Fibroblast of skin of right quadriceps (primary cell): ENCODE measurements at places on chromosomes 3 and 15.
A peak's percentile ranks its signal among the peaks of the same experiment; 100 is the strongest.

DNA sequence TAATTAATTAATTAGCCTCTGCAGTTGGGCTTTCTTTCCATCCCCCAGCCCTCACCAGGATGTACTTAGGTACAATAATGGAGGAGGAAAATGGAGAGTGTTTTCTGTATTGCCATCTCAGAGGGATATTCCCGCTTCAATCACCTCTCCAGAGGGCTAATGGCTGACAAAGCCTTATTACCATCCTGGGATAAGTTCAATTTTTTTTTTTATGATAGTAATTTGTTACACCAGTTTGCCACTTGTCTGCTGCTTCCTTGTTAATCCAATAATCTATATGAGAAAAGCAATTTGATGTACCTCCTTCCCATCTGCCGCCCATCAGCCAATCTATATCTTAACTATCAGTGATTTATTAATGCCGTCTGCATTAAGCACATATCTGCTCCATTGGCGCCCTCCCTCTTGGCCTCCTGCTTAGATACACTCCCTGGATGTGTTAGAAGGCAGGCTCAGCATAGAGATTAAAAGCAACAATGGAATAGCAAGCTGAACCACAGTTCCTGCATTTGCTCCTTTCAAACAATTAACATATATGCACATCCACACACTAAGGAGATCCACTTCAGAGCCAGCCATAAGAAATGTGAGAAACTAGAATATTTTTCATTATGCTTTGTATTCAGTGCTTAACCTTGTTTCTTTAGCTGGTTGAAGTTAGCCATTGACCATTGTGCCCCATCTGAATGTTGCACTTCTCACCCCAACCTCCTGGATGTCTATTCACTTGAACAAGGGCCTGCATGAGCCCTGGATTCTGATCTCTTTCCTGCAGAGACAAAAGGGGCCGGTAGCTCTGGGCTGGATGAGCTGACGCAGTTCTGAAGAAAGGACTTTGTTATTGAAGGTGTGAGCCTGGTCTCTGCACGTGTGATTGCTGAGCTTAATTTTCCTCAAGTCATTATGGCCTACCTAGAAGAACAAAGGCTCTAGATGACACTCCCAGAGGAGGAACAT is 237.3 kb upstream of the GAP43 start:
- no peak for DNase-seq

DNA sequence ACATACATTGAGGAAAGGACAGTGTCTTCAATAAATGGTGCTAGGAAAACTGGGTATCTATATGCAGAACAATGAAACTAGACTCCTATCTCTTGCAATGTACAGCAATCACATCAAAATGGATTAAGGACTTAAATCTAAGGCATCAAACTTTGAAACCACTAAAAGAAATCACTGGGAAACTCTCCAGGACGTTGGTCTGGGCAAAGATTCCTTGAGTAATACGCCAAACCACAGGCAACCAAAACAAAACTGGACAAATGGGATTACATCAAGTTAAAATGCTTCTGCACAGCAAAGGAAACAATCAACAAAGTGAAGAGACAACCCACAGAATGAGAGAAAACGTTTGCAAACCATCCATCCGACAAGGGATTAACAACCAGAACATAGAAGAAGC is 14.5 kb downstream of the LAMP3 start:
- DNase-seq: peak; percentile 16

GRCh38 chr3:87792534-87793336 is 266.1 kb downstream of the CGGBP1 start:
- no peak for DNase-seq

DNA sequence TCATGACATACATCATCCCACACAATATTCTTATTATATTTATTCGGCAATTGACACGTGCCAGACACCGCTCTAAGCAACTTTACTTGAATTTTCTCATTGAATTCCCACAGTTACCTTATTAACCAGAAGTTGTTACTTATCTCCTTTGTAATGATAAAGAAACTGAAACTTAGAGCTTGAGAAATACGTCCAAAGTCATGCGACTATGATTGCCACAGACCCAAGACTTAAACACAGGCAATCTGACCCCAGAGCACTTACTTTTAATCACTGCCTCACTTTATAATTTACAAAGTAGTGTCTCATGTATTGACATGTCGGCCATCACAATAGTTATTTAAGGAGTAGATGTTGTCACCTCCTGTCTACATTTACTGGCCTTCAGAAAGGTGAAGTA is 64.7 kb downstream of the ATP13A4 start:
- no peak for DNase-seq

DNA sequence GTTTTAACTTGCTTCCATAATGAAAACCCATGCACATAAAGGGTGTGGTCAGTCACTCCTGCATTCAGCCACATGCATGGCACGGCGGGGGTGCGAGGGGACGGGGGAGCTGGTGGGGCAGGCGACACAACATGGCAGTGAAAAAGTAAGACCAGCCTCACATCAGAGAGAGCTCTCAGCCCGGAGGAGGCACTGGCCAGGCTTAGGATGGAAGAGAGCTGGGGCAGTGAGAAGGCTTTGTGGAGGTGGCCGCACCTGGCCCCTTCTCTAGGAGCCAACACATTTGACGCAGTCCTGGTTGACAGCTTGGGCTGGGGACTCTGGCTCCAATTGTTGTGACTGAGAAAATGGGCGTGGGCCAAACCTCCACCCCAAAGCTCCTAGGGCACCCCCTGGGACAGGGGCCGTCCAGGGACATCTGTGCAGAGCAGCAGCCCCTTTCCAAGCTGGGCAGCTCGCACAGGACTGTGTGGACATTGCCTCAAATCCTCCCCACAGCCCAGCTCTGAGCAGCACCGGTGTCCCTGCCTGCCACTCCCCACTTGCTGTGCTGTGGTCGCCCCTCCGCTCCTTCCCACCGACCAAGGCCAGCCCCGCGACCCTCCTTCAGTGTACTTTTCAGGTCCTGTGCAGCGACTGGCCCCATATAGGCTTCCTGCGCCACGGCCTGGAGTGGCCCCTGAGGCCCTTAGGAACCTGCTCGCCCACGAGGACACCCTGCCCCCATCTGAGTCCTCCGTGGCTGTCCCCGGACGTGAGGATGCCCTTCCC is 126.0 kb upstream of the IQSEC1 start:
- DNase-seq: no peak

DNA sequence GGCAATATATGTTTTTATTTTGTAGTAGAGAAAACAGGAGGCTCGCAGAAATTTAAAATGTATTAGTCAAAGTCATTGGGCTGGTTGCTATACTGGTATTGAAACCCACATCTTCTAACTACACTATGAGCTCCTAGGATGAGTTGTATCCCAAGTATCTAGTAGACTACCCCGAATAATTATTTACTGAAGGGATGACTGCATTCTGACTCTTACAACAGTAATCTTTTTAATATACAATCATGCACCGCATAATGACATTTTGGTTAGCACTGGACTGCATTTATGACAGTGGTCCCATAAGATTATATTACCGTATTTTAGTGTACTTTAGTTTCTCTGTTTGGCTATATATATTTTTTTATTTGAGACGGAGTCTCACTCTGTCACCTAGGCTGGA is 15.3 kb downstream of the PIGB start:
- DNase-seq: no peak

GRCh38 chr3:134480546-134480945 is 5.2 kb downstream of the ANAPC13 start:
- DNase-seq: no peak

GRCh38 chr3:52998771-52999513 is 46.9 kb downstream of the SFMBT1 start:
- DNase-seq: no peak

GRCh38 chr15:66598095-66598815 is 32.5 kb upstream of the LCTL start:
- no peak for DNase-seq

GRCh38 chr15:56342653-56343052 is 22.6 kb upstream of the TEX9 start:
- no peak for DNase-seq

DNA sequence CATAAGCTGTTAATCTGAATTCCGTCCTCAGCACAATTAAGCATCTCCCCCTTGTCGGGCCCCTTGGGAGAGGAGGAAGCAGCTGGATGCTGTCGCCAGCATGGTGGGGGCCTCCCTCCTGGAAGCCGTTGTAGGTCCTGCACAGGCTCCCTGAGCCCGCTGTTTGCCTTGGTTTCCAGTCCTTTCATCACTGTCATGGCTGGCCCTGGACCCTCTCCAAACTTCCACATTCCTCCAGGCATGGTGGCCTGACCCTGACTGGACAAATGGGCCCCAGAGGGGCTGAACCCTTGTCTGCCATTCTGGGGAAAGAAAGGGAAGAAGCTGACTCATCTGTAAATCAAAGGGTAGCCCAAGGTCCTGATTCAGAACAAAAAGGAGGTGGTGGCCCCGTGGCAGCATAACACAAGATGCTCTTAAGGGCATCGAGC is 300.5 kb upstream of the LRRFIP2 start:
- DNase-seq: peak; percentile 7

DNA sequence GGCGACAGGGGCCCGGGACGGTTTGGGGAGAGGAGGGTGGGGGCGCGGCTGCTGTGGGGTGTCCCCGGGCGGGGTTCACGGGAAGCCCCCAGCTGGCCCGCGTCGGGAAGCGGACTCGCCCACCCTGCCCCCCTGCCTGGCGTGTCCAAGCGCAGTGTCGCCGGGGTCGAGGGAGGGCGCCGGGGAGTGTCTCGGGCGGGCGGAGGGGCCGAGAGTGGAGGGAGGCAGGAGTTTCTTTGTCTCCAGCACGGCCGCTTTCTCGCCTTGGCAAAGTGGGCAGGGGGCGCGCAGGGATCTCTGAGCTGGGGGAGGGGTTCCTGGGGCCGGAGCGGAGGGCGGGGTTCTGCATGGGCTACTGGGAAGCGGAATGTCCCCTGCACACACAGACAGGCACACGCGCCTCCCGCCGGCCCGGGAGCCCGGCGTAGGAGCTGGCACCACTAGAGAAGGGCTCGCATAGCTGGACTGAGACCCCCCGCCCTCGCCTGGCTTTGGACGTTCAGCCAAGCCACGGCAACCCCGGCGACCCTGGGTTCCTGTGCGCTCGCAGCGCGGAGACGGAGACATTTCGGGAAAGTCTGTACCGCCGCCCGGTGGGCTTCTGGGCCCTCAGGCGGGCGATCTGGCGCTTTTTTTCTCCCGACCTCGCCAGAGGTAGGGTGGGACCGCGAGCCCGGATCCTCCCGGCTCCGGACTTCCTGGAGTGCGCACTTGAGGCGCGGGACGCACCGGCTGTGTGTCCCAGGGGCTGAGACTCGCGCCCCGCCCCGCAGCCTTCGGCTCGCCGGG is 822 bp downstream of the ST8SIA2 start:
- peak; percentile 19 for DNase-seq

DNA sequence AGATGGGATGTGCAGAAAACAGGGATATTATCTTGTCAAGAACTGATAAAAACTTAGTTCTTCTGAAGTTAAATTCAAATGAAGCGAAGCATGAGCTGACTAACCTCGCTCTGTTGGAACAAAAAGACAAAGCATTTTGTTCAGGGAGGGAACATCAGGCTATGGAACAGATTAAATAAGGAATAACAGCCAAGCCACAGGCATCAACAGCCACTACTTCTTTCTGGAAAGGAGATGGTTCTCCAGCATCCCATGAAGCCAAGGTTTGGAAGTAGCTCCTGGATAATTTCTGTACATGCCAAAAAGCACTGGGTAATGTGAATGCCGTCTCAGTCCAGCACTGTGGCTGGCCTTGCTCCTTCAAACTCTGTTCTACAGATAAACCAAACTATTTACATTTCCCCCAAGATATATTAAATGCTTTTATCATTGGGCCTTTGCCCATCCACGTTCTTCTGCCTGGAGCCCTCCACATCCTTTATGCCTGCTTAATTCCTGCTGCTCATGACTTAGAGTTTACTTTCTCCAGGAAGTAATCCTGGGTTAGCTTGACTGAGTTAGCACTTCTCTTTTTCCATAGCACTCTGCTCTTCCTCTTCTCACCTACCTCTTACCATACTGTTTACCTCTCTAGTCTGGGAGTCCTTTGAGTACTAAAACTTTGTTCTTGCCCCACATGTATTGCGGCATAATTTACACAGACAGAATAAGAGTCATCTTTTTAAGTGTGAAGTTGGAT is 232.0 kb downstream of the CLSTN2 start:
- DNase-seq: no peak

- DNase-seq: no peak
Observed at GRCh38 chr3:11507719-11508118, 136.0 kb downstream of the VGLL4 start.

DNA sequence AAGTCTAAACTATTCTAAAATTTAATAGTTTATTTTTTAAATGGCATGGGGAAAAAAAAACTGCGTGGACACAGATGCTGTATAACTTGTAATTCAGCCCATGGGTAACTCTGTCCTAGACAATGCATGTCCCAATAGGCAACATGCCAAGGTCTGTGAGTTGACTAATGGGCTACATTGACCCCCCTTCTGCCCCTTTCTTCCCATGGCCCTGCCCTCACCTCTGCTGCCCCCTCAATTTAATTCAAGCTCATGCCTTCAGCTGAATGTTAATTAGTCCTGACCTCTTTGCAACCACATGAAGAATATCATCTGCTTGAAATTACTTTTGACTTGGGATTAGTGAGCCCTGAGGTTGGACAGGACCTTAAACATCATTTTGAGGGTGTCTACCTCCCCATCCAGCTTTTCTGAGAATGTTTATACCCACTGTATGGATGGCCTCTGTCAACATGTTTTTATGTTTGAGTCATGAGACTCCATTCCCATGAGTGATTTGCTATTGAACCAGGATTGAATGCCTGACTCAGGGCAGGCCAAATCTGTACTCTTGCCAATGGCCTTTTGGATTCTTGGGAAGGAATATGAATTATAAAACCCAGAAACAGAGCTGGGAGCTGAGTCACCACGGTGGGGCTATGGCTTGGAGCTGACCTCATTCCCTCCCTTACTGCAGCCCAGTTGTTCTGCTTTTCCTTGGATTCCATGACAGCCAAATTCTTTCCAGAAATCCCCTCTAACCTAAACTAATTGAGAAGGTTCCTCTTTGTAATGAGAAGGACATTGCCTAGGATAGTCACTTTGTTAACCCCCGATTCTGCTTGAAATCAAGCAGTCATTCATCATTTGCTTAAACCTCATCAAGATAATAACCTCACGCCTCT is 33.5 kb upstream of the PDE8A start:
- peak; percentile 96 for DNase-seq

DNA sequence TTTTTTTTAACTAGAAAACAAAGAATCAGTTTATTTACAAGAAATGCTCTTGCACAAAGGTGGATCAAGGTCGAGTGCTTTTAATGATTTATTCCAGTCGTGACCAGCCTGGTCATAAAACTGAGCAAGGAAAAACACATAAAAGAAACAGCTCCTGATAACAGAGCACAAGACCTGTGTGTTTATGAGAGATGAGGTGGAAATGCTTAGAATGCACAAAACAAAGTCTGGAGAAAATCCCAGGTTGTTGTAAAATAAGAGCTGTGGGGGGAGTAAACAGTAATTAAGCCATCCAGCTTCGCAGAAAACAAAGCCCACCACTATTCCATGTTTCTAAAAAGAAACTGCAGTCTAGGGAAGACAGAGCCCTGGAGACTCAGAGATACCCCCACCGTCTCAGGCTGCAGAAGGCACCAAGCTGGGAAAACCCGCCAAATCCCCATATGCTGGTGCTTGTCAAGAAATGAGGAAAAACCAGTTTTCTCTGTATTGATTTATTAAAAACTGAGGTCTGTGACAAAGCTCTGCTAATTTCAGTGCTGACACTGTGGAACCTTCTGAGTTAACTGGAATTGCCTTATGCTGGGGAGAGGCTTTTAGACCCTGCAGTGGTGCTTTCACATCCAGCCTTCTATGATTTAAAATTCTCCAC is 139.3 kb downstream of the ADAMTS17 start:
- no peak for DNase-seq

GRCh38 chr3:90136456-90137191 is 1029.2 kb downstream of the EPHA3 start:
- no peak for DNase-seq
